ENCODE measurements at places on chromosomes 4 and X.
A peak's percentile ranks its signal among the peaks of the same experiment; 100 is the strongest.

GRCh38 chr4:186030399-186030775, 38.6 kb upstream of the TLR3 start:
- no peak for DNase-seq

- DNase-seq = no peak
These were observed 6.6 kb downstream of the TMEM156 start for GRCh38 chr4:39025552-39026085.

DNA sequence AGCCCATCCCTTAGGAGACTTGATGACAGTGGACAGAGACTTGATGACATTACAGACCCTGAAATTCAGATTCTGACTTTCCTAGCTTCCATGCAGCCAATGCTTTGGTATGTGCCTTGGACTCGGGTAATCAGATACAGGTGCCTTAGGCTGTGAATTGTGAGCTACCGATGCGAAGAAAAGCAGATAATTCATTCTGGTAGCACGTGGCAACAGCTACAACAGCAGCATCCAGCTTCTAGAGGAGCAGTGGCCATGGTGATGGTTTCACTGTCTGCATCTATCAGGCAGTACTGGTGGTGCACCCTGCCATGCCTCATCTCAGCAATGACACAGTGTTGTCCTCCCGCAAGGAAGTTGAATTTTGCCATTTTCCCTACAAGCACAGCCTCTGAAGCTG, 126.9 kb upstream of the TAPT1 start:
- DNase-seq = no peak

- no peak for DNase-seq
These were observed 85.4 kb downstream of the RPS3A start for GRCh38 chr4:151184523-151185458.

DNA sequence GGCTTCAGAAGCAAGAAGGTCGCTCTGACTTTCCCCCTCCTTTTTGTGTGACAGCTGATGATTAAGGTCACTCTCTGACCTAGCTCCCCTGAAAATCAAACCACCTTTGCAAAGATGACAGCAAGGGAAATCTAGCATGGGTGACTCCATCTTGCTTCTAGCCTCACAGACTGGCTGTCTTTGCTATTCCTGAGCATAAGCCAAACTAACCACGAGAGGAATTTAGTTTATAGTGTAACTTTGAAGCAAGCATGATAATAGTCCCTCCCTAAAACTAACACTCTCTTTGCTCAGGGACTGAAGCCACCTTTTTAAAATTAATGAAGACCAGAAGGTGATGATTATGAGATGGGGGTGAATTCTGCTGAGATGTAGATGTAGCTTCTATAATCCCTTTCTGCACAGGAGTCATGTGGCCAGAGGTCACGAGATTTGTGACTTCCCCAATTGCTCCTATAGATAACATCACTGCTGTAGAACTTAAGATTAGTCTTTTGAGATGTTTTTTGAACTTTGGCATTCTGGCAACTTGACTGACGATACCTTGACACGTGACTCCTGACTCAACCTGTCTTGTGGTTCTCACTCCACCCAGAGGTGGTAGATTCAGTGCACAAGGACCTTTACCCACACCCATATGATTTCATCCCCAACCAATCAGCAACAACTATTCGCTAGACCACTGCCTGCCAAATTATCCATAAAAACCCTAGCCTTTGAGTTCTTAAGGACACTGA, 14.9 kb upstream of the PDE5A start:
- no peak for DNase-seq

DNA sequence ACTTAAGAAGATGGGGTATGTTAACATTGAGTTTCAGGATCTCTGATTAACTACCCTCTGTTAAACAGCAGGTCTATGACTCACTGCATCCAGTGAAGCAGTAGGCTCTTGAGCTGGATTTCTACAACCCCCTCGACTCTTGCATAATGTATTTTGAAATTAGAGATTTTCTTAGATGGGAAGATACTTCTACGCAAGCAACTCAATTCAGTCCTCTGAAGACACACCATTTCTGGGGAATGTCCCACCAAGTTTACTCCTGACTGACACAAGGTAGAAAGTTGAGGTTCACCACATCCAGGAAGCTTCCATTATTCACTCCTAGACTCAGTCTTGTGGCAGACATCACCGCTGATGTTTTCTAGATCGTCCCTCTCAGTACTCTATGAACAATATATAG, 12.9 kb downstream of the PALLD start:
- no peak for DNase-seq

GRCh38 chr4:9703391-9703790, 78.0 kb upstream of the DRD5 start:
- DNase-seq = no peak

- peak; percentile 12 for DNase-seq
These were observed 439.0 kb downstream of the GPM6A start for GRCh38 chr4:175373031-175373430.

- no peak for DNase-seq
These were observed 54.1 kb downstream of the SRPX start for GRCh38 chrX:38166478-38167083.

- no peak for DNase-seq
These were observed 61.1 kb upstream of the MTM1 start for GRCh38 chrX:150507251-150507856.

GRCh38 chr4:73404042-73404441, at the start of gene ALB:
Gene ALB (plus strand): TSS chr4:73404287. CDS start chr4:73404328, 41 bp downstream.
- no peak for DNase-seq

Data from hepatic stellate cell (primary cell).